Stimulated activated CD4-positive, alpha-beta T cell treated with anti-CD3 and anti-CD28 coated beads, Interleukin-12 subunit alpha, Interleukin-12 subunit beta, amount 100 ng/mL, for 48 hours (primary cell): ENCODE measurements at places on chromosomes 7 and 10.

GRCh38 chr7:108157606-108158335 lies 27.6 kb upstream of the LAMB4 start:
- no peak for DNase-seq

- no peak for DNase-seq
Measured at GRCh38 chr10:18195060-18195799, 55.0 kb downstream of the CACNB2 start.

DNA sequence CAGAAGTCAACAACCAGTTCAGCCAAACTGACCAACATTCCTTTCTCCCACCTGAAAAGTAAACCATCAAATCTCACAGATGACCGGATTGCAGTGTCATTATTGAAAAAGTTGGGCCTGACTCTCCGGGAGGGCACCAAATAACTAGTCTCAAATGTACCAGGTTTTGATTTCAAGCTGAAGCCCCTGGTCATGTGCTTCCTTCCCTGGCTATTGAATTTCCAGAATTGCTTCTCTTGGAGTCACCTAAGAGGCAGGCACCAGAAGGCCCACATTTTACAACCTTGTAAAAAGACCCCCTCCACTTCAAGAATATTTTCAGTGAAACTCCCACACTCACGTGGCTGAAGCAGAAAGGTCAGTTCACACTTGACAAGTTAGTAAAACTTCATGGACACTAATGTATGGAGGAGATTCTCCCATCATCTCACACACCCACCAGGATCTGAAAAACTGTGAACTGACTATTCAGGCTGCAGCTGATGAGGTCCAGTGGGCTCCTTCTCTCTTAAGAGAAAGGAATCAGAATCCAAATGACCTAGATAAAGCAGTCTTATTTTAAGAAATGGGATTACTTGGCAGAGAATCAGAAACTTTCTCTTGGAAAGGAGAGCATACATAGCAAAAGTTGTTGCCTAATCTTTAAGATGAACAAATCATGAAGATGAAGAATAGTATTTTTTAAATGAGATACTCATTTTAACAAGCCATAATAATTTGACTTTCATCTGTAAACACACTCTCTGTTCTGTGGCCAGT lies 53.6 kb downstream of the DLD start:
- DNase-seq, result no peak

DNA sequence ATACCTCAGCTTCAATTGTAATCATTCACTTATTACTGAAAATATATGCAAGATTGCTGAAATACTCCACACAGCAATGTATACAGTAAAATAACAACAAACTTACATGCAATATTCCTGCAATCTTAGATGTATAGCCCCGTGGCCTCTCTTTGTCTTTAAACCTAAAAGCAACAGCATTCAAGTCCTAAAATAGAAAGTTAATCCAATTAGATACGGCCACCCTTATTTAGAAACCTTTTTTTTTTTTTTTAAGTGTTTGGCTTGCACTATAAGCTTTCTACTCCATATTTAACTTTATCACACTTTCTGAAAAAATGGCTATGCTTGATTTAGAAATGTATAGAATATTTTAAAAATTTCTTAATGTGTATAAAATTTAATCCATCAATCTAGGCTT lies 67.6 kb downstream of the IDE start:
- DNase-seq, result no peak

DNA sequence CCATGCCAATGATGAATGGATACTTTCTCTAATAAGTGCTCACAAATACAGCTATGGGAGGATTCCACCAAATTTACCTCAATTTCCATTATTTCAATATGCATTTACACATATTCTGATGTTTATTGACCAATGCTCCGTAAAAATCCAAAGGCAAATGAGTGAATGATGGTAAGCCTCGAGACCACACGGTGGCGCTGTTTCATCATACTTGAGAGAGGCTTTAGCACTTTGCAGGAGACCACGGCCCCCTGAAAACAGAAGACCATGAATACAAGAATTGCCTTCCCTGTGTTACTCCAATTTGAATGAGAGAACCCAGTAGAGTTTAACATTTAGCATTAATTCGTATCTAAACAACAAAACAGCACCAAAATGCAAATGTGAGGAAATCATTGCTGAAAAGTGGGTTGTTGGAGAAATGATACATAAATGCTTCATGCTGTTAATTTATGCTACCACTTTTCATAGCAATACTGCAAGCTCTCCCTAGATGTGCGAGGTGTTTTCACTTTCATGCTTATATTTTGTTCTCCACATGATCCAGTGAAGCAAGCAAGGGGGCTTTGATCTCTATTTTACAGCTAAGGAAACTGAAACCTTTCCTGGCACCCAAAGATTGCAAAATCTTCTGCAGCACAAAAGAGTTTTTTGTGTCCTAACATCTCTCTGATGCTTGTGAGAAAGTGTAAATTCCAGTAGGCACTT lies 35.4 kb downstream of the TRIL start:
- no peak for DNase-seq

DNA sequence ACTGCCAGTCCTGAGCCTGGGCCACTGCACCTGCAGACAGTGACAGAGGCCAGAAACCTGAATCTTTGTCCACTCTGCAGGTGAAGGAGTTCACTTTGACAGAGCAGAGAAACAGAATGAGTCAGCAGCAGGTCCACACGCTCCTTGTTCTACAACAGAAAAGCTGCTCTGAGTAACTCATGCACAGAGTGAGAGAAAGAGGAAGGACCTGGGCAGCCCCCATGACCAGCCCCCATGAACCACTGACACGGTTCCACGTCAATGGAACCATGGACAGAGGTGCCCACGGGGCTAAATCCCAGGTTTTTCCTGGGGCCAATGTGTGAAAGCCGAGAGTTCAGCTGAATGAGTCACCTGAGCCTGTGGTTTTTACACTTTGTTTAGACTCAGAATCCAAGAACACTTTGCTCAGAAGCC lies 40.8 kb upstream of the CTBP2 start:
- no peak for DNase-seq

GRCh38 chr7:30787486-30787885 lies 16.3 kb downstream of the MINDY4 start:
- no peak for DNase-seq

GRCh38 chr7:111223802-111224253 lies 132.9 kb downstream of the LRRN3 start:
- DNase-seq, result no peak

DNA sequence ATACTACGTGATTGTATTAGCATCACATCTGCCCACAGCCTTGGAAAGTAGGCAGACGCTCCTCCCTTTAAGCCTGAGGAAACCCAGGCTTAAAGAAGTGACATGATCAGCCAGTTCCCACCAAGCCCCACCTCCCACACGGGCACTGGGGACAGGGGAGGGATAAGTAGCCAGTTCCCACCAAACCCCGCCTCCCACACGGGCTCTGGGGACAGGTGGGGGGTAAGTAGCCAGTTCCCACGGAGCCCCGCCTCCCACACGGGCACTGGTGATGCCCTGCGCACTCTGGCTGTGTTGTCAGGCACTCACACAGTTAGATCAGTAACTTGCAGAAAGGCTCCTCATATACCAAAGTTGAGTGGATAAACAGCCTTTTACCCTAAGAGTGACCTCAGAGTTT lies 606.8 kb downstream of the PTPRN2 start:
- no peak for DNase-seq

DNA sequence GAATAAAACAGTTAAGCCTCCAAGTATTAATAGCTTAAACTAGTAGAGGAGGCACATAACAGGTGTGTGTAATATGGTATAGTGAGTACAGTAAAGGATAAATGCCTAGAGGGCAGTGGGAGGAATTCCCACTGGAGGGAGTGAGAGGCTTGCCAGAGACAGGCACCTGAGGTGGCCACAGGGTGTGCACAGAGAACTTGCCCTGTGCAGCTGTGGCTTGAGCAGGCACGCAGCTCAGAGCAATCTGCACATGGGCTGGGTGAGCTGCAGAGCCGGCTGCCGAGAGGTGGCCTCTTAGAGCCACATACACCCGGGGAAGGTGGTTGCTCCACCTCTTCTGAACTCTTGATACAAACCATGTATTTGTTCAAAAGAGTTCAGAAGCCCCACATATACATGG lies 237.1 kb downstream of the COBL start:
- no peak for DNase-seq

GRCh38 chr7:12107841-12108254 lies 103.2 kb upstream of the TMEM106B start:
- DNase-seq, result no peak

DNA sequence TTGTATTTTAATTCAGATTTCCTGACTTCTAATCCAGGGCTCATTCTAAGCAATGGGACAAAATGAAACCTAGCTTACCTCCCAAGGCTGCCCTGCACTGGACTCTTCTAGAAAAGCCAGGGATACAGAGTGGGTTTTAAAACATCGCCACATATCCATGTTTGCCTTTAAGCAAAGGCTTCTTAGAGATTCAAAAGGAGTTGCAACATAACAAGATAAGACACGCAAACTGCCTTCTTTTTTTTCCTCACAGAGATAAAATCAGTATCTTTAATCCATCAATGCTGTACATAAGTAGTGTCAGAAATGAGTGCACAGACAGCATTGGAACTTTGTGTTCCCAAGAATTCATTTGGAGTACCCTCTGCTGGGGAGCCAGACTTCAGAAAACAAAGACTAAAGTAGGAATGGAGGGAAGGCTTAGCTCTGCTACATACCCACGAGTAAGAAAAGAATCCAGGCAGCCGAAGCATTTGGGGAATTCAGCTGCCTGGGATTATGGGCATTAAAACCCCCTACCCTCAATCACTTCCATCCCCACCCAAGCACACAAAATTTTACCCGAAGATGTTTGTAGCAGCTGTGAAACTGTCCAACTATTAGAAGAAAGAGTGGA lies 427.8 kb downstream of the ARL4A start:
- DNase-seq, result no peak

DNA sequence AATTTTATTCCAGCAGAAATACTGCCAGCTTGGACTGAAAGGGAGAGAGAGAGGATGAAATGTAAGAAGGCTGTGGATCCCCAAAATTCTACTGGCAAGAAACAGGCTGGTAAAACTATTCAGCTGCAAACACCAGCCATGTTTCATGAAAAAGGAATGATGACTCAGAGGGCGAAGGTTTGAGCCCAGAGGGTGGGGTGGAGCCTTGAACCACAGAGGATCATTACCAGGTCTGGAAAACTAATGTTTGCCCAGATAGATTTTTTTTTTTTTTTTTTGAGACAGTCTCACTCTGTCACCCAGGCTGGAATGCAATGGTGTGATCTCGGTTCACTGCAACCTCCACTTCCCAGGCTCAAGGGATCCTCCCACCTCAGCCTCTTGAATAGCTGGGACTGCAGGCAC lies 41.7 kb upstream of the NRF1 start:
- DNase-seq, result no peak

GRCh38 chr10:30553018-30553625 lies 76.4 kb downstream of the LYZL2 start:
- DNase-seq, result no peak

DNA sequence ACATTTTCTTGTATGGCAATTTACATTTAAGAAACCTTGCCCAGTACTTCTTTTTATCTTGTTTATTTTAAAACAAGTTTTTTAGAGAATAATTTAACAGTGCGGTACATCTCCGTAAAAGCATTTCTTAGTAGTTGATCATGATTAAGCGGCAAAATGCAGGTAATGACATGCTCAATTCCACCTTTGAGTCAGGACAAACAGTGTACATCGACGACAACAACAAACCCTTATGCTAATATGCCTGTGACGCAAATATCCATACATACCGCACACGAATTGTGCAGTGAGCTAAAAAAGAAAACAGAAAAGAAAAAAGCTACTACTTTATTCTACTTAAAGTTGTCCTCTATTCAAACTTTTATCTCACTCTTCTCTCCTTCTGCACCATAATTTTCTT lies 1.9 kb downstream of the MAGI2 start:
- no peak for DNase-seq

- no peak for DNase-seq
Measured at GRCh38 chr7:131745390-131746248, 189.2 kb upstream of the PODXL start.

DNA sequence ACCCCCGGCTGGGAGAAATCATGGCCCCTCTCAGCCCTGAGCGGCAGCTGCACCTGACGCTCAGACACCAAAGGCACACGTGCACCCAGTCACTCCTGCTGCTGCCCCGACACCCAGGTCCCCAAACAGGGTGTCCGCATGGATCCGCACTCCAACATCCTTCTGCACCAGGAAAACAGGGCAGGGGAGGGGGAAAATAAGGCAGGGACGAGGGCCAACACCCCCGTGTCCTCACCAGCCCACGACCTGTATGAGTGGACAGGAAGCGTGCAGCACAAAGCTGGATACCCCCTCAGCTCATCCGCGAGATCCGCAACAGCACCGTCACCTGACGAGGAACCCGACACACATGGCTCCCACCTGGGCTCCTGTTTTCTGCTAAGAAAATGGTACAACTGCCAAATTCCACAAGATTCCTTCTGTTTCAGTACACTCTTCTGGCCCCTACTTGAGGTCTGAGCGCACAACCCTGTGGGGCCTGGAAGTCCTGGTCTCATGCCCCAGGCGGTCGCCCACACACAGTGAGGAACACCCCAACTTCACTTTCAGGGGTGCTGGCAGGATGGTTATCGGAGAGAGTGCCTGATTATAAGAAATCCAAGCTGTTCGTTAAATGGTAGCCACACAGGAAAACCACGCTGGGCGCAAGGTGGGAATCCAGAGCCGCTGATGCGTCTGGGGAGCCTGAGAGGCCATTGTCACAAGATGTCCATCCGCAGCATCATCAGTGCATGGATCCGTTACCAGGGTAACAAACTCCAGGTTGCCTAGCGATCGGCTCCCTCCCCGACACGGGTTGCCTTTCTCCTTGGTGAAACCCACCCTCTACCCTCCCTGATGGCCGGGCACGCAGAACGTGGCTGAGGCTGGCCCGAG lies 63.6 kb downstream of the ZRANB1 start:
- no peak for DNase-seq

GRCh38 chr7:70635633-70636032 lies 496.3 kb upstream of the GALNT17 start:
- DNase-seq, result no peak

DNA sequence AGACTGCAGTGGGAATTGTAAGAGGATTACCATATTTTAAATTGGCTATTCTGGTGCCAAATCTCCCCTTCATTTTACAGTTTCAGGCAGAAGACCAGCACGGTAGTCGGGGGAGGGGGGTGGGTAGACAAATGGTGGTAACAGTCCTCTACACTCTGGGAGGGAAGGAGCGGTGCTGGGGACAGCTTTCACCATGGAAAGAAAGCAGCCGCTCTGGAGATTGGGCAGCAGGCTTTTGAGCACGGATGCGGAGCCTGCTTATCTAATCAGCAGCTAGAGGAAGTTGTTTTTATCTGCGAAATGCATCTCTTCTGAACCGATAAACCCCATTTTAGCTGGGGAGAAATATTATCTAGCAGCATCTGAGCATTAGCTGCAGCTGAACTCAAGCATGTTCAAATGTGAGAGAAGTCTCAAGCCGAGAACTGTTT lies 28.7 kb downstream of the IKZF1 start:
- no peak for DNase-seq

- DNase-seq, result no peak
Measured at GRCh38 chr7:94061326-94061725, 57.2 kb upstream of the BET1 start.

GRCh38 chr10:7626283-7626682 lies 40.5 kb downstream of the ITIH5 start:
- no peak for DNase-seq

DNA sequence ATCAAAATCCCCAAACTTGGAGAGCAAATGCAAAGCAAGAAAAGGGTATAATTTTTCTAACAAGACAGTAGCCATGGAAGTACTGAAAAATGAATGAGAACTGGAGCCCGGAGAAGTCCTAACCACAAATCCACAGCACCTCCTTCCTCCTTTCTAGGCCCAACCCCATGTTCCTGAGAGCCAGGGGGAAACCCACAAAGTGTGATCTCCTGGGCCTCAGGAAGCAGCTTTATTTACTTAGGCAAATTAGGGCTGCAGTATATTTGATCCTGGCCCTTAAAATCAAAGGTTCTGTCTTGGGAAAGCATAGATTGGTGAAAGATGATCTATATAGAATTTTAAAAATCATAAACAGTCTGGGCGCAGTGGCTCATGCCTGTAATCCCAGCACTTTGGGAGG lies 103.0 kb downstream of the DOCK4 start:
- DNase-seq, result no peak
